ENCODE measurements at places on chromosomes 12 and 14.
A peak's percentile ranks its signal among the peaks of the same experiment; 100 is the strongest.

- no peak for DNase-seq
These were observed 157.3 kb upstream of the PLXNC1 start for GRCh38 chr12:93990832-93991803.

- peak; percentile 85 for DNase-seq
These were observed 157.5 kb downstream of the TMTC3 start for GRCh38 chr12:88299567-88300101.

GRCh38 chr14:32567543-32568384 is 238.7 kb downstream of the AKAP6 start:
- DNase-seq, result peak; percentile 30

DNA sequence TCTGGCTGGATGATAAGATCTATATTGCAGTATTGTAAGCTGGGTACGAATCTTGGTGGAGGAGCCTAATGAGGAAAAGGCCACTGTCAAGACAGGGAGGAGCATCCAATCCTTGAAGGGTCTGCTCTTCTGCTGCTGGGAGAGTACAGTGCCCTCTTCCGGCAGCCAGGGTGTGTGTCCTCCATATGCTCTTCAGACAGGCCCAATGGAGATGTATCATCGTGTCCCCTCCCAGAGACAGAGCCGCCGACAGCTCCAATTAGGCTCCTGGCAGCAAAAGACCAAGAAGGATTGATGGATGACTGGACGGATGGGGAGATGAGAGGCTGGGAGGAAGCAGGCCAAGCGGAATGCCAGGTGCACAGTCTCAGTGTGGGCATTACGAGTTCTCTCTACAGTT is 51.6 kb upstream of the PIWIL1 start:
- no peak for DNase-seq

DNA sequence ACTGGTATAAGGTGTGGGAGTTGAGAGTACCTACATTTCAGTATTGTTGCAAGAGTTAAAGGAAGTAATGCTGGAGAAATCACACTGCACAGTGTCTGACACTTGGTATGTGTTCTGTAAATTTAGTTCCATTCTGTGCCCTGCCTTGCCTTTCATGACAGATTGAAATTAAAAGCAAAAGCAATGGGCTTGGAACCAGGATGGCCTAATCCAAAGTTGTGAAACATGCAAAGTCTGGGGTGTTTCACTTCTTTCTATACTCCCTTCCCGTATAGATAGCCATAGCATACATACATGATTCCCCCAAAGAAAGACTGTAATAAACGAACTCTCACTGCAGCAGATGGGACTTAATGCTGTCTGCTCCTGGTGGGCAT is 281.1 kb downstream of the NRXN3 start:
- no peak for DNase-seq

DNA sequence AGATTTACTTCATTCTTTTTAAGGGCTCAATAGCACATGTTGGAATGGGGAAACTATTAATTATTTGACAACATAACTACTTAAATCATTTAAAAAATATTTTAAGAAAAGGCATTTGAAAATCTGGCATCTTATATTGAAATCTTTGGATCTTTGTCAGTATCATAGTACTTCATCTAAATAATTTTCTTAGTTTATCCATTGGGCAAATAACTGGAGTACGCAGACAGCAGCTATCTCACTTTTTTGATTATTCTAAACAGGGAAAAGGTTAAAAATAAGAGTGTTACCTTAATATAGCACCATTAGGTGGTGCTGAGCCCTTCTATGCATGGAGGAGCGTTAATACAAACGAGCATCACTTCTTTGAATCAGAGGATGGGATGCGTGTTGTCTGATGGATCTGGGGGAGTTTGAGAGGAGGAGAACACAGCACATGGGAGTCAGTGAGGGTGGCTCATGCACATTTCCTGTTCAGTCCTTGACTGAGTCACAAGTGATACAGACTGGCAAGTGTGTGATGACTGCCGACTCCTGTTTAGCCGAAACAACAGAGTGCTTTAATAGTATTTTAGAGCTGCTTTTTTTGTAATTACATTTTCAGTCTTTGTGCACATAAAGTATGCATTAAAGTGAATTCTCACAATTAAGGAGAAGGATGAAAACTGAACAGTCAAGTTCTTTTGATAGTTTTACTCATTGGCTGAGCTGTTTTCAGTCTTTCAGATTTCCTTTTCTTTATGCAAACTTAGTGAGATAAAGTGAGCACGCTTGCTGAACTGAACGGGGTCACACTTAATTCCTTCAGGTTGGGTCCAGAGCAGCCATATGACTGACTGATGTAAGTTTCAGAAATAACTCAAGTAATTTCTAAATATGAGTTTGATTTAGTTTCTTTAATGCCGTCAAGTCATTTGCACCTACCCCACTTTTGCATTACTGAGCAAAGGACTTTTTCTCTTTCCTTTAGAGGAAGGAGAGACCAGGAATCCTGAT is 92.7 kb downstream of the DIP2B start:
- DNase-seq, result peak; percentile 71

DNA sequence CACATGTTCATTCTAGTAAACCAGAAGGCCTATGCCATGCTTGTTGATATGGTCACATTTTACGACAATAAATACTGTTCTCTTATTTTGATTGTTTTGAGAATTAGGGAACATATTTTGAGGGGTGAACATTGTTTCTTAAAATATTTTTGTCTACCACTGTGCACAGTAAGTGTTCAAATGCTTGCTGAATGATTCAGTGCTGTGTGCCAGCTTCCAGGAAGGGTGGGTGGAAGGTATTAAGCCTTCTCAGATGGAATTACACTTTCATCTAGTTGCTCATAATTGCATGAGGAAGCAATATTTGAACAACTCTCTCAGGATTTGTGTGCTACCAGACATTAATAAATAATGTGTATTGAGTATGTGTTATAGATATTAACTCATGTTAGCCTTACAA is 15.5 kb upstream of the TMX1 start:
- DNase-seq, result peak; percentile 39

DNA sequence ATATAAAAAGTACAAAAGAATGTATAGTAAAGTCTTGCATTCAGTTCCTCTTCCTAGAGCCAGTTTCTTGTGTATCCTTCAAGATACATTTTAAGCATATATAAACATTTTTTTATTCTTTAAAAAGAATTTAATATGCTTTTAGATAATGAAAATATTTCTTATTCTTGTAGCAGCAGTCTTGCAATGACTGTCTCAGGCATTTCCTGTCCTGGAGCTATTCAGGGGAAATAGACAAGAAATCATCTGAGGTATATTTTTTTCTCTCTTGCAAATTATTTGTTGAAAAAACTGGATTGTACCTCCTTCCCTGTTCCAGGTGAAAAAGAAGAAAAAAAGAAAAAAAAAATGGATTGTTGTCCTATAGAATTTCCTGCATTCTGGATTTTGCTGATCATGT is 17.0 kb upstream of the ERBB3 start:
- DNase-seq, result peak; percentile 27

GRCh38 chr14:86654558-86655184 is 1124.7 kb downstream of the FLRT2 start:
- peak; percentile 38 for DNase-seq

DNA sequence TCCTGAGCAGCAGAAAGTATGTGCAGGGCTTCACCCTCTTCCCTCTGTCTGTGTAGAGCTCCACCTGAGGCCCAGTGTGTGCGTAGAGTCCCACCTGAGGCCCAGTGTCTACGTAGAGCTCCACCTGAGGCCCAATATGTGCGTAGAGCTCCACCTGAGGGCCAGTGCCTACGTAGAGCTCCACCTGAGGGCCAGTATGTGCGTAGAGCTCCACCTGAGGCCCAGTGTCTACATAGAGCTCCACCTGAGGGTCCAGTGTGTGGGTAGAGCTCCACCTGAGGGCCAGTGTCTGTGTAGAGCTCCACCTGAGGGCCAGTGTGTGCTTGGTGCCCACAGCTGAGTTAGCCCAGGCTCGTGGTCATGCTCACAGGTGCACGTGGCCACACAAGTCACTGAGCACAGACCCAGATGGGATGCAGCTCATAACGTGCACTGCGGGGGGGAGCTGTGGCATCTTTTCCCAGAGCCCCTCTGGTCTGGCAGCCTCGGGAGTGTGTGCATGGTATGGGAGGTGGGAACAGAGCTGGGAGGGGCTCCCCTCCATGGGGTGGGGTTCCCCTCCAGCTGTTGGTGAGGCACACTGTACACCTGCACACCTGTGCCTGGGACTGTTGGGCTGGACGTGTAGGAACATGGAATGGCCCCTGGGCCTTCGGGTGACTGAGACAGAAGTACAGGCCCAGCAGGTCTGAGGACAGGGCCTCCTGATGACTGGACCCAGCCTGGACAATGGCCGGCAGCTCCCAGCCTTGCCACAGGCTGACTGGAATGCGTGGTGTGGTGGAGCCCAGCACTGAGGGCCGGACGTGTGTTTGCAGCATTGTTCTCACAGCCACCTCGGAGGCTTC is 20.1 kb downstream of the PACS2 start:
- DNase-seq, result no peak

GRCh38 chr12:71972441-71973074 is 33.9 kb downstream of the TPH2 start:
- DNase-seq, result no peak

GRCh38 chr12:122836027-122836921 is 1.0 kb downstream of the HIP1R start:
- peak; percentile 62 for DNase-seq

DNA sequence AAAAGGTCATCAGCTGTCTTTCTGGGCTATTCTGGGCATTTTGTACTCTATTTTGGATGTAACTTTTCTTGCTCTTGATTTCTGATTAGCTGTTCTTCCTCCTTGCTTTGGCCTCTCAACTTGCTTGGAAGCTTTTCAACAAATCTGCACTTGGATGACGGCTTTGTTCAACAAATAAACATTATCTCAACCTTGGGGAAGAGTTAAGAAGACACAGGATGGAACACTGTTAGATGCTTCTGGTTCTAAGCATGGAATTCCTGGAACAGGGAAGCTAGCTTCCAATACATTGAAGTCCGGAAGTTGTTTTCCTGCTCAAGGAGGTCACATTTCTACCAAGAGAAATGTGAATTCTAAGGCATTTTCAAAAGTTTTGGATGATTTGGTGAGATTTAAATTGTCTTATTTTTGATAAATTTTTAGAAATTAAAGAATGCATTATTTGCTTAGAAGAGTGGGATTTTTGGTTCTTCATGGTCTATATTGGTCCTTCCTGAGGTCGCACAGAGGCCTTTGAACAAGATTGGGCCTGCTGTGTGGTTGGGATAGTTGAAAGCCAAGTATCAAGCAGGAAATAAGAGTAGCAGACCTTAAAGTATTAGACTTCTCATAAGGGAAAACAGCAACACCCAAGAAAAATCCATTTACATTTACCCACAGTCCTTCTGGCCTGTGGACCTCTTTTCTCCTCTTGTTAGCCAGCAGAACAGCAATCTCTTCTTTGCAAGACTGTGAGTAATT is 59.2 kb downstream of the PPFIBP1 start:
- DNase-seq, result no peak

- peak; percentile 77 for DNase-seq
These were observed 113.3 kb downstream of the FOXN3 start for GRCh38 chr14:89303456-89304435.

- DNase-seq, result no peak
These were observed 267.6 kb upstream of the OR4E1 start for GRCh38 chr14:21940887-21941856.

DNA sequence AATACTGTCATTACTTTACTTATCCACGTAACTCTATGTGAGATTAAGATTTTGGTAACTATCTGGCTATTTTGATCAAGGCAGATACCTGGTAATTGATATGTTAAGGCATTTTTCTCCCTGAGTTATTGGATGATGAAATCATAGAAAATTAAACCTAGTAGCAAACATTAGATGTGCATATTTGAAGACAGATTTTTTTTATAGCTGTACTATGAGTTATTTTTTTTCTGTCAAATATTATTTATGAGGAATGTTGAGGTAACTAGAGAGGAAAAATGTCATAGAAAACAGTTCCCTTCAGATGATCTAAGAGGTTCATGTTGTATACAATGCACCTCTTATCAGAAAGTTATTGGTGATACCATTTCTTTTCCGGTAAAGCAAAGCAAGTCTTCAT is 64.9 kb upstream of the SLC38A2 start:
- no peak for DNase-seq

DNA sequence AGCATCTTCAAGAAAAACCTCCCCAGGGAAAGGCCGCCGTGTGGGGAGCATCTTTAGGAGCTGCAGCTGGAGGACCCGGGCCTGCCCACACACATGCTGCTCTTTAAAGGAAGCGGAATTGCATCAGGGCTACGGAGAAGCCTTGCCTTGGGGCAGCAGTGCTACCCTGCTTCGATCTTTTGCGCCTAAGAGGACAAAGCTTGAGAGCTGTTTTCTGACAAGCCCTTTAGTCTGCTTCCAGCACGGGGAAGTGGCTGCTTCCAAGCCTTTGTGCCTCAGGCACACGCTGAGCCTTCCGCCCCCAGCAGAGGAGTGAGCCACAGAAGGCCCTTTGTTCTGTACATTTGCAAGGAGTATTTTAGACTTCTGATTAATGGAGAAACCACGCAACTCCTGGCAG is 31.5 kb downstream of the COA8 start:
- DNase-seq, result peak; percentile 67

GRCh38 chr12:102512523-102512922 is 32.2 kb upstream of the IGF1 start:
- DNase-seq, result no peak

- DNase-seq, result peak; percentile 60
These were observed 144.1 kb upstream of the BTG1 start for GRCh38 chr12:92289629-92290349.

- DNase-seq, result no peak
These were observed 89.7 kb upstream of the ETV6 start for GRCh38 chr12:11559626-11560340.

GRCh38 chr12:108568338-108569154 is 6.2 kb downstream of the ISCU start:
- DNase-seq, result no peak

- no peak for DNase-seq
These were observed 2.2 kb downstream of the CLEC14A start for GRCh38 chr14:38253676-38254075.

DNA sequence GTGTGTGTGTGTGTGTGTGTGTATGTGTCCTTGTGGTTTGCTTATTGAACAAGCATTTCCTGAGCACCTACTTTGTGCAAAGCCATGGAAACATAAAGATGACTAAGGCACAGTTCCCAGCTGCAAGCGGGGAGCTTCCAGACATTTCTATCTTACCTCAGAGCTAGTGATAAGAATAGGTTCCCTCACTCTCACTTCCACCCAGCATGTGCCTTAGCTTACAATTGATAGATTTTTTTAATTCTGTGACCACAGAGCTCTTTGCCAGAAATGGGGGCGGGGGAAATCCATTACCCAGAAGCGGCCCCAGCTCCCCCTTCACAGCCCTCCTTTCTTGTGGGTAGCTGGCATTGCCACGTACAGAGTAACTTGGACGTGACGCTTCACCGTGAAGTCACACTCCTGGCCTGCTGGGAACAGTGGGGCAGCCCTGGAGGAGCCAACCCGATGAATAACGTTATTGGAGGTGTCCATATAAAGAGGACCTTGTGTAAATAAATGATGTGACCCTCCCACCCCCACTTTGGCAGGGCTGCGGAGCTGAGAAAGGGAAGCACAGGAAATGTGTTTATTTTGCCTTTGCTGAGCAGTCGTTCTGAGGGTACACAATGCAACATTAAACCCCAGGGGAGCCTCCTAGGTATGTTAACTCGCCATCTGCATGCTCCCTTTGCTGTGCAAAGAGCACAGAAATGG is 238.9 kb downstream of the CHST11 start:
- peak; percentile 14 for DNase-seq
